ENCODE measurements at places on chromosomes 6 and 20.

- DNase-seq: no peak
These were observed 3.0 kb upstream of the HUS1B start for GRCh38 chr6:659716-660581.

GRCh38 chr6:66940003-66940402 lies 1233.0 kb upstream of the EYS start:
- no peak for DNase-seq

DNA sequence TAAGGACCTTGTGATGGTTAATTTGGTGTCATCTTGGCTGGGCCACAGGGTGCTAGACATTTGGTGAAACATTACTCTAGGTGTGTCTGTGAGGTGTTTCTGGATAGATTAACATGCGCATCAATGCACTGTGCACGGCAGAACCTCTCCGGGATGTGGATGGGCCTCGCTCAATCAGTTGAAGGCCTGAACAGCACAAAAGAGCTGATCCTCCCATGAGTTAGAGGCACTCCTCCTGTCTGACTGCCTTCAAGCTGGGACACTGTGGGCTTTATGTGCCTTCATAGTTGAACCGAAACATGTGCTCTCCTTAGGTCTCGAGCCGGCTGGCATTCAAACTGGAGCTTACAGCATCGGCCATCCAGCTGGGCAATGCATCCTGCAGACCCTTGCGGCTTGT lies 88.8 kb downstream of the HUS1B start:
- no peak for DNase-seq

GRCh38 chr20:17761604-17762003 lies 61.8 kb downstream of the BANF2 start:
- no peak for DNase-seq

DNA sequence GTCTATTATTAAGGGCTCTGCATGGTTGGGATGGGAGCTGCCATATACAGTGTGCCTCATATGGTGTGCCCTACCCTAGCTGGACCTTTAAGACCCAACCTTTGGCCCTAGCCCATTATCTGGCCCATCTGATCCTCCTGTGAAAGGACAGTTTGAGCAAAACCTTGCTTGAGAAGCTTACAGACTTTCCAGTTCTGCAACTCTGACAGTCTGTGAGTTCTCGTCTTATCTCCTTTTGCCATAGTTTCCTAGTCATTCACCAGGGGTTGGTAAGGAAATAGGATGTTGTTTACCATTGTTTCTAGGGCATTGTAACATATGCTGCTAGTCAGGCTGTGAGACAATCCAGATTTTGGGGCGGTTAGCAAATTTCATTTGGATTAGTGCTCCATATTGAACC lies 17.2 kb downstream of the CTNNBL1 start:
- DNase-seq: no peak

DNA sequence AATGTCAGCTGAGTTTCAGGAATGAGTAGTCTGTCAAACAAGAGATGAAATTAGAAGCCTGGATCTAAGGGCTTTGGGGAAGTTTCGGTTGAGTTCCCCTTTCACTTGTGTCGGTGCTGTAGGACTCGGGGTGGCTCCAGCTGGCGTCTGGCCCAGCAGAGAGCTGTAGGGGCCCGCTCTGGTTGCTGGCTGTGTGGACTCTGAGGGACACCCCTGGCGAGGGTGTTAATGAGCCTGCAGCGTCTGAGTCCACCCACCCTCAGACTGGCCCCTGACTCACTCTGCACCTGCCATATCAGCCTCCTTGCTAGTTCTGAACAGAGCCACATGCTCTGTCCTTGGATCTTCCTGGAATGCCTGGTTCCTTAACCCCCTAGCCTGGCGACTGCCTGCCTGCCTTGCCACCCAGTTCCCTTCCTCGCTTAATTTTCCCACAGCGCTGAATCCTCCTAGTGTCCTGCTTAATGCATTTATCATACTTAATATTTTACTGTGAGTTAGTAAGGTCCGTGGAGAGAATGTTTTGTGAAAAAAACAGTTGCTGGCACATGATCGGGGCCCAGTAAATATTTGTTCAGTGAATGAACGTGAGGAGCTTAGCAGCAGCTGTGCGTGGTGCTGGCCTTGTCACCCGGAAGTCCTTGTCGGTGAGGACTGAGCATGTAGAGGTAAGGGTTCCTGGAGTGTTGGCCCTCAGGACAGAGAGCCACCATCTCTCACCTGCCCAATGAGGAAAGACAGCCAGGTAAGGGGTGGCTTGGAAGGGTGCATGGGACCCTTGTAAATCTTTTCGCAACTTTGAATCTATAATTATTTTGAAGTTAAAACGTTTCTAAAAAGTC lies 1.6 kb downstream of the DNAJC5 start:
- DNase-seq: no peak

DNA sequence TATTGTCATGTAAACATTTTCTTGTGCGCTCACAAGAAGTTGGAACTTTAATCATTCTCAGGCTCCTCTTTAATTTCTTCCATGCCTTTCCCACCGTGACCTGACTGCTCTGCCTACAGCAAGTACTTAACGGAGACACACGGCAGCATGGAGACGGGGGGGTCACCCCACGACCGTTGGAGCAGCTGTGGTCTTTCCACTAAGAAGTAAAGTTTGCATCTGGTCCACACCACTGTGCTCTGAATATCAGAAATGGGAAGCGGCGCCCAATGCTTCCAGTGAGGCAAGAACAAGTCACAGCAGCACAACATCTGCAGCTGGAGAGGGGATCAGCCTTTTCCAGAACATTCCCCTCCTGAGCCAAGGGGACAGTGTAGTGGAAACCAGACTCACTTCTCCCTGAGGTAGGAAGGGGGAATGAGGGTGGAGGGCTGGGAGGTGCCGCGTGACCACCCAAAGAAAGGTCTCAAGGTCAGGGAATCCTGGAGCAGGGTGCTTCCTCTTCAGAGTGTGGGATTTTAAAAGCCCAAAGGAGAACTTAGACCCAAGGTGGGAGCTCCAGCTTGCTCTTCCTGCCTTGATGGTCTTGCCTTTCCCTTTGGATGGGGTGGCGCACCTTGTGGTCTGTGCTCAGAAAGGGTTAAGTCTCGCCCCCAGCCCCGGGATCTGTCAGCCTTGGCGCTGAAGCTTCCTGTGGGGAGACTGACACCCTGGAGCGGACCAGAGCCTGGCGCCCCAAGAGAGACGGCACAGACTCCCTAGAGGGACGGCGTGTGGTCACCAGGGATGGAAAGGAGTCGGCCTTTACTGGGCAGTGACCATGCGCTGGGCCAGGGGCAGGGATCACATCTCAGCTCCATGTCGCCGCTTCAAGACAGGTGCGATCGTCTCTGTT lies 25.6 kb upstream of the SMOC2 start:
- no peak for DNase-seq

DNA sequence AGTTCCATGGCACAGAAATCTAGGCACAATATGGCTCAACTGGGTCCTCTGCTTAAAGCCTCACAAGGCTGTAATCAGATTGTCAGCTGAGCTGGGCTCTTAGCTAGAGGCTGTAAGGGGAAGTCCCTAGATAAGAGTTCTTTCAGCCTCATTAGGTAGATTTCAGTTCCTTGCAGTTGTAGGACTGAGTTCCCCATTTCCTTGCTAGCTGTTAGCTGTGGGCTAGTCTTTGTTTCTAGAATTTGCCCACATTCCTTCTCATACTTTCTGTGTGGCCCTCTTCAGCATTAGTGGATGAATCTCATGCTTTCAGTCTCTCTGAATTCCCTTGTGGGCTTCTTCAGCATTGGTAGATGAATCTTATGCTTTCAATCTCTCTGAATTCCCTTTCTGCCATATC lies 71.0 kb upstream of the MRAP2 start:
- DNase-seq: no peak

DNA sequence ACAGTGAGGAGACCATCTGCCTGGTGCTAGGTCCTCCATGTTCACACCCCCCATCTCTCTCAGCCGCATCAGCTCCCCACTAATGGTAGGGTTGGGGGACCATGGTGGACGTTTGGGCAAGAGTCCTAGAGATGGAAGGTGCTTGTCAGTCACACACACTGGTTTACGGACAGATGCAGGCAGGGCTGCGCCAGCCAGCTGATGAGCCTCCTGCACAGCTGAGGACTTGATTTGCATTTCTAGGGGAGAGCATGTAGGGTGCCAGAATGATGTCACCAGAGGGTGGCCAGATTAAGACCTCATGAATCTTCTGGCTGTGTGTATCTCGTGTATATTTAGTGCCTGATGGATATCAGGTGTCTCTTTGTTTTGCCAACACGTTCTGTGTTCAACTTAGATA lies 28.6 kb downstream of the CST8 start:
- DNase-seq: no peak

DNA sequence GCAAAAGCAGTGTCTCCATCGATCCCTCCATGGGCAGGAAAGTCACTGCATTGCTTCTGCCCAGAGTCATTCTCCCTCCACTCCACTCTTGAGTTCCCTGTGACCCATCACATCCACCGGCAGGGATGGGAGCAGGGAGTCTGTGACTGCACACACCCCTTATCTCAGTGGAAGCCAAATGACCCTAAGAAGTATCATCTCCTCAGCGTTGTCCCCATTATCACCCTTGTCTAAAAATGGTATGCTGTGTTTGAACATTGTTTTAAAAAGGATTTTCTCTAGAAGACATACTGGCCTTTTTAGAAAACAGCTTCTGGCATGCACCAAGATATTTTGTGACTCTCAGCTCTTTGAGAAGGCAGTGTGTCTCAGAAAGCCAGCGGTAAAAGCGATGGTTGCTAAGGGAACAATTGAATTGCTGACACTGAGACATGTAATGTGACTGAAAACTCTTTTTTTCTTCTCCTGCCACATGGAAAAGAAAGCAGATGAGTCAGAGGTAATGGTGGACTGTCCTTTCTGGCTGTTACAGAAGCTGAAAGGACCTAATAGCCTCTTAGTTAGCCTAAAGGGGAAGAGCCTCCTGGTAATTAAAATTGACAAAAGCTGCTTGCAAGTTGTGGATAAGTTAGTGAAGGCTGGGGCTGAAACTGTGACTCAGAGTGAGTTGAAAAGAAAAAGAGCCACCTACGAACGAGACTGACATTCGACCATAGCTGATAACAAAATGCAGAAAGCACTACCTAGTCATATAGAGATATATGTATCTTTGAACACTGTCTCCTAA lies 120.5 kb downstream of the MAP3K7 start:
- peak; percentile 42 for DNase-seq

DNA sequence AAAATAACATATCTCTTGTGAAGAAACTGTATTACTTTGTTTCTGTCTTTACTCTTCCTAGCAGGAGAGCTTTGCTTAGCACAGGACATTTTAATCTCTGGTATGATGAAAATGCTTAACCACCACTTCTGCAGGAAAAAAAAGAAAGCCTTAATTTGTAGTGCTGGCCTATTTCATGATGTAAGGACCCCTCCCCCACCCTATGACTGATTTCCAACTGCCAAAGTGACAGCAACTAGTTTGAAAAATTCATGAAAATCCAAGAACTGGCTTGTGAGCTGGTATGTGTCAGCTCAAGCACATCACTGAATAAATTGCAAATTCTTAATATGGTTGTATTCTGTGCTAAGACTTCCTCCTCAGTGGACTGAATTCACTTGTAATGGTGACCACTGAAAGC lies 125.3 kb downstream of the REV3L start:
- DNase-seq: no peak

DNA sequence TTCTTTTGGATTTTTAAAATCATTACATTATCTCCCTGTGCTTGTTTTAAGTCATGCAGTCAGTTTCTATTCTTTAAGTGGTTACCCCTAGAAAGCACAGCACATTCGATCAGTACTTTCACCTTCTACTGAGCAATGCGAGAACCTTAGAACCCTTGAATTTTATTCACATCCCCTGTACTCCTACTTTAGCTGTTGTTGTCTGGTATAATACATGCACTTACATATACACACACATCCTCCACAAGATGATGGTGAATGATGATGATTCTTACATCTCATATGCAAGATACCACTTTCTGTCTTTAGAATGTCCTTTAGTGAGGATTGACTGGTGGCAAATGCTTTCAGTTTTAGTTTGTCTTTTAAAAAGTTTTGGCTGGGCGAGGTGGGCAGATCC lies 5.7 kb downstream of the CDC40 start:
- DNase-seq: no peak

- DNase-seq: peak; percentile 58
These were observed 10.6 kb downstream of the NOL4L start for GRCh38 chr20:32574296-32575226.

DNA sequence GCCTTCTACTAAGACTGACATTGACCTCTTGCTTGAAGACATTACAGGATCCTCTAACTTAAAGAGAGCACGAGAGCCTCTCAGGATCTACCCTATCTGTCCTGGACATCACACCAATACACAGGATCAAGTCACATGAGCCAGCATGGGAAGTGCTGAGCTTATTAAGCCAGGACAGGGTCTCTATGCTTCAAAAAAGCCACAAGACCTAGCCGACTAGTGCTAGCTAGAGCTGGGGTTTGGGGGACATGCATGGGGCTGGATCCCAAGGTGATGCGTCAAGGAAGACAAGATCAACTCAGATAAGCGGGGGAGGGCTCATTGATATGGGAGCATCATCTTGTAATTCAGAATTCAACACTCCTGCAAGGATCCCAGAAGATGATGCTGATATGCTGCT lies 167.2 kb upstream of the TAB2 start:
- DNase-seq: no peak

GRCh38 chr20:8305449-8305978 lies 173.4 kb downstream of the PLCB1 start:
- no peak for DNase-seq

DNA sequence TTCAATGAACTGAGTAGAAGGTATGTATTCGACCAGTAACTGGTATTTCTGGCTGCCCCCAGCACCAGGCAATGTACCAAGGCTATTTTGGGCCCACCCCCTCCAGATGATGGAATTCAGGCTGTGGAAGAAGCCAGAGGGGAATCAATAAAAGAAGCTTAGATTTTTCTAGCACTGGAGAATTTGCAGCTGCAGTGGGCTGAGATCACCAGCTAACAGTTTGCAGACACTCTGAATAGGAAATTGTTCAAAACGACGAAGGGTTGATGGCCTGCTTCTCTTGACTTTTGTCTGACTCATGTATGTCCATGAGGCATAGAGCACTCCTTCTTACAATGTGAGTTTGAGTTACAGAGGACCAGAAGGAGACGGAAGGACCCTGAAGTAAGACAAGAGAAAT lies 32.4 kb upstream of the FBXO9 start:
- DNase-seq: peak; percentile 29

DNA sequence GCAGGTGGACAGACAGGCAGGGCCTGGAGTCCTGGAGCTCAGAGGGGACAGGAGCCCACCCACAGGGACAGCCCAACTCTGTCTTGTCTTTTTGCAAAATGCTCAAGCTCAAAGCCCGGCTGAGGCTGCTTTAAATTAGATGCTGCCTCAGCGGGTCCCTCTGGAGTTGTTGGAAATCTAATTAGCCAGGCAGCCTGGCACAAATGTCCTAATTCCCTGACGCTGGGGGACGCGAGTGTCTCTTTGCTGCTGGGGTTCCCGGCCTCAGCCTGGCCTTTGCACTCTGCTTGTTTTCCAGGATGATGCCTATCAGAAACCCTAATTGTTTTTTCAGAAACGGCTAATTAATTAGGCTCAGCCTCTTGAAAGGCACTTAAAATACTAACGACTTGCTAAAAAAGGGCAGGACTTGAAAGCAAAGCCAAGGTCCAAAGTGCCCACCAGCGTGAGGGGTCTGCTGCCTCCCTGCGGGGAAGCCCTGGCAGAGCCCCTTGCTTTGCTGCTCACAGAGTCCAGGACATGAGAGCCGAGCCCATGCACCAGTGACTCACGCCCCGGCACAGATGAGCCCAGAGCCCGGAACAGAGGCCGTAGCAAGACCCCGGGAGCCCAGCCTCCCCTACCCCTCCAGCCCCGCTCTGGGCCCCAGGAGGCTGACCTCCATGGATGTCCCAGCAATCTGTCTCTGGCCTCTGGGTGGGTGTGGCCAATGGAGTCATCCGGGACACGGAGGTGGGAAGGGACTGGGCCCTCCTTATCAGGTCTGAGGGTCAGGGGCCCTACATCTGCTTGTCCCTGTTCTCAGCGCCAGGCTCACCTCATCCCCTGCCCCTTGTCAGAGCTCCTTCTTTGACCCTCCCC lies 46.0 kb upstream of the BHLHE23 start:
- DNase-seq: no peak
